HAP-1 (cell line): ENCODE measurements at places on chromosomes 12 and 14.

GRCh38 chr12:66387117-66387516 lies 84.8 kb downstream of the HELB start:
- no peak for DNase-seq

DNA sequence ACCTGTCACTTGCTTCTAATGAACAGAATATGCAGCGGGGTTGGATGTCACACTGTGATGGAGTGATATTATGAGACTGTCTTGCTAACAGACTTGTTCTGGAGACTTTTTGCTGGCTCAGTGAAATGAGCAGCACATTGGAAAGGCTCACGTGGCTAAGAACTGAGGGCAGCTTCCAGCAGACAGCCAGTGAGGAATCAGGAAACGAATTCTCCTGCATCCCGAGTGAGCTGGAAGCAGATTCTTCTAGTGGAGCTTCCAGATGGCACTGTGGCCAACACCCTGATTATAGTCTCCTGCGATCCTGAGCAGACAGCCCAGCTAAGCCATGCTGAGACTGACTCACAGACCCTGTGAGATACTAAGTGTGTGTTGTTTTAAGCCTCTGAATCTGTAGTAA lies 16.1 kb upstream of the TSPAN9 start:
- DNase-seq, result no peak

GRCh38 chr12:105444653-105445102 lies 114.2 kb downstream of the C12orf75 start:
- DNase-seq, result no peak

- no peak for DNase-seq
These were observed 249.7 kb upstream of the AVPR1A start for GRCh38 chr12:63400718-63401117.

GRCh38 chr12:105960319-105961083 lies 178.3 kb downstream of the NUAK1 start:
- no peak for DNase-seq

- DNase-seq, result no peak
These were observed 3.9 kb downstream of the IFNG-AS1 start for GRCh38 chr12:67993143-67993542.

DNA sequence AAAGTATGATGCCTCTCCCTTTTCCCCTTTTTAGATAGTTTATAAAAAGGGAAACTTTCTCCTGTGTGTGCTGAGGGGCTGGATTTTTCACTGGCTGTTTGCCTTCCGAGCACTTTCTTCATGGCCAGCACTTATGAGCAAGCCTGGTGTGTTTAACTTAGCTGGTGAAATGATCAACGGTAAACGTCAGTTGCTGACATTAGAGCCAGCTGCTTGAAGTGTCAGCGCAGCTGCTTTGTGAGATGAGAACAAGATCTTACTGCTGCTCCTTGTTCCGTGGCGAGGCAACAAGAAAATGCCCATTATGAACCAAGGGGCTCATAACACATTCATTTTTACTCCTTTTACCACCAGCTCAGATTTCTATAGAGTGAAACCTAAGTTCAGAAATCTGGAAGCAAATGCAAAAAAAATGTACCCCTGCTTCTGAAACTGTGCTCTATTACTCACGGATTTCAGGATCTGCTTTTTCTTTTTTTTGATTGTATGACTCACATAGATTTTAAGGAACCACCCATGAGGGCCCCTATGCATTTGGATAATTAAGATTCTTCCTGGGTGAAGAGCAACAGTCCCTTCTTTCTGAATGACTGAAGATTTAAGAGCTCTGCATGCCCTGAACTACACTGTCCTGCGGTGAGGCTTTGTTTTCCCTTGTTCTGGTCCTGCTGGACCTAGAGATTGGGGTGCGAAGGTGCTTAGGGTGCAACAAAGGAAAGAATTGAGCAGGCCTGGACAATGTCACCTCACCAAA lies 74.3 kb upstream of the CPM start:
- no peak for DNase-seq

DNA sequence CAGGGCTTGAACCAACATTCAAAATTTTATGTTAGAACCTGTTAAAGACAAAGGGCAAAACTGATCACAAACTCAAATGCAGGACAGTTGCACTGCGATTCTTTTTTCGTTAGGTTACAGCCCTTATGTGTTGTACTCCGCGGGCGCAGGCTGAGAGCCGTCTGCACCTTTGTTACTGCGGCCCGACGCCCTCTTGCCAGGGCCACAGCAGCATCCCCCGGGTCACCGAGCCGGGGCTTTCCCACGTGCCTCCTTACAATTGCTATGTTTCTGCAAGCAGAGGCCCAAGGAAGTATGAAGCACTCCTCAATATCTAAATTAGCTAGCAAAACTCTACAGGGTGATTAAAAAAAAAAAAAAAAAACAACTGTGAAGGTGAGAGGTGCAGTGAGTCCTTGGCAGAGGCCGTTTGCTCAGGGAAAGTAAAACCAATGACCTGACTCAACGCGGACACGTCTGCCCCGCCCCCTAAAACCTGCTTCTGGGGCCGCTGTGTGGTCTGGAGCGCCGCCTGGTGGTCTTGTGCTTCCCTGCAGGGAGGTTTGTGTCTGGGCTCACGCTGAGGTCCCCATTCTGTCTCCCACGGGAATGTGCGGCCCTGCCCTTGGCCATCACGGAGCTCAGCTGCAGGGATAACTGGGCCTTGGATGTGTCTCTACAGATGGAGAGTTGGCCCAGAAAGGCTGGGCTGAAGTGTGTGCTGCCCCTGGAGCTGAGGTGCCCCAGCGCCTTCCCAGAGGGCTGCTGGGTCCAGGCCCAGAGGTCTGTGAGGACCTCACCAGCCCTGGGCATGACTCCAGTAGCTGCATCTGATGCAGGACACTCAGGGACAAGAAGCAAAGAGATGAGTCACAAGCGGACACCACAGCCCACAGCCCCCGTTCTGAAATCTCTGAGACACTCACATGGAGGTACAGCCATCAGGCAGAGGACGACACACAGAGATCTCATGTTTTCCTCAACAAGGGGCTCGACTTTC lies 418.5 kb downstream of the TMEM121 start:
- DNase-seq, result peak; percentile 88

DNA sequence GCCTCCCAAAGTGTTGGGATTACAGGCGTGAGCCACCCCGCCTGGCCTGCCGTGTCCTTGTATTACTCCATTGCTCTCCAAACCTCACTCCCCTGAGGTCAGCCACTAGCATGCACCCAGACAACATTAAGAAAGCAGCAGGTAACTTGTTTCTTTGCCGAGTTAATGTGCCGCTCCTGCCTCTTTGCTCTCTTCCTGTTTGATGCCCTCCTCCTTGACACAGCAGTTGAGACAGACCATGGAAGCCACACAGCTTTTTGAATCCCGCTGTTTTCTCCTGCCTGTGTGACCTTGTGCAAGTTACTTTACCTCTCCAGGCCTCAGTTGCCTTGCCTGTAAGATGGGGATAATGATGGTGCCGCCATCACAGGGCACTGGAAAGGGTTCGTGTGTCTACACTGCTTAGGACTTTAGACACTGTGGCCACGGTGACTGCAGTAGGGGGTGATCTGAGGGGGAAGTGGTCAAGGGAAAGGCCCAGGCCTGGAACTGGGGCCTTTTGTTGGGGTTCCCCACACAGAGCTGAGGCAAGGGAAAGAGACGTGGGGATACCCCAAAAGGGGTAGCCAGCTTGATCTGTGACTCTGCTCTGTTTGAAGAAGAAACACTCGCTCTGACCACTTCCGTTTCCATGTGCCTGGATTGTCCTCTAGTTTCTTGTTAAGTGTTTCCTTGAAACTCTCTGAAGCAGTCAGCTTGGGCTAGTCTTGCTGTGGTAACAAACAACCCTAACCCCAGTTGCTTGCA lies 69.3 kb downstream of the RIN3 start:
- DNase-seq, result no peak

DNA sequence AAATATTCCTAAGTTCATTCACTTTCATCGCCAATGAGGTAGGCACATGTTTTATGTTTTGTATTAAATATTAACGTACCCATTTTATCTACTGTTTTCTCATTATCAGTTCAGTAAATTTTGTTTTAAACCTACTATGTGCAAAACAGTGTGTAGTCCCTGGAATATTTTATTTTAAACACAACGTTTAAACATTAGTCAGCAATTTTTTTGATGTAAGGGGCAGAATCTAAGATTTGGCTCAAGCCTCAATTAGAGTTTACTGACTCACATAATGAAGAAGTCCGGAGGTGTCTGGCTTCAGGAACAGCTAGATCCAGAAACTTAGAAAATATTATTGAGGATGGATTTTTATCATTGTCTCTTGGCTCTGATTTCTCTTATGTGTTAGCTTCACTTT lies 267.5 kb downstream of the C12orf75 start:
- DNase-seq, result no peak

- no peak for DNase-seq
These were observed 3.1 kb downstream of the MAP3K12 start for GRCh38 chr12:53495903-53496751.

GRCh38 chr12:4829793-4830162 lies 79.9 kb upstream of the KCNA1 start:
- no peak for DNase-seq

- no peak for DNase-seq
These were observed 148.9 kb downstream of the SAMD4A start for GRCh38 chr14:54715811-54716210.

DNA sequence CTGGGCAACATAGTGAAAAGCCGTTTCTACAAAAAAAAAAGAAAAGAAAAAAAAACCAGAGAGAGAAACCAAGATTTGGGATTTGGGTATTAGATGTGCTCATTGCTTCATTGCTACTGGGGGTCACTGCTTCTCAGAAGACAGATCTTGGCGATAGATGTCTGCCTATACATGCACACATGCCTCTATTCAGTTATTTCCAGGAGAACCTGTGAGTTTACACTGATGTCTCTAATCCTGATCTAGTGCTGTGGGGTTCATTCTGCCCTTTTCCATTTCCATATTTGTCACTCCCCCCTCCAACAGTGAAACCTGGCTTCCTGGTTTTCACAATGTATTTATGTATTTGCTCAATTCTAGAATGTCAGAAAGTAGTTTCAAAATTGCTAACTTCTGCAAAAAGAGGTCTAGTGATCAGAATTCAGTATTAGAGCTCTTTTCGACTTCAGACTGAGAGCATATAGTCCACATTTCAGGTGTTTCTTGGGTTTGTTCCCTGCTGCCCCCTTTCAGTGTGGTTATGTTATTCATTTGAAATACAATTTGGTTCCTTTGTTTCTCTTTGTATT lies 111.0 kb downstream of the SLC25A47 start:
- DNase-seq, result no peak

- no peak for DNase-seq
These were observed 9.1 kb downstream of the ITPK1 start for GRCh38 chr14:93106541-93107156.

DNA sequence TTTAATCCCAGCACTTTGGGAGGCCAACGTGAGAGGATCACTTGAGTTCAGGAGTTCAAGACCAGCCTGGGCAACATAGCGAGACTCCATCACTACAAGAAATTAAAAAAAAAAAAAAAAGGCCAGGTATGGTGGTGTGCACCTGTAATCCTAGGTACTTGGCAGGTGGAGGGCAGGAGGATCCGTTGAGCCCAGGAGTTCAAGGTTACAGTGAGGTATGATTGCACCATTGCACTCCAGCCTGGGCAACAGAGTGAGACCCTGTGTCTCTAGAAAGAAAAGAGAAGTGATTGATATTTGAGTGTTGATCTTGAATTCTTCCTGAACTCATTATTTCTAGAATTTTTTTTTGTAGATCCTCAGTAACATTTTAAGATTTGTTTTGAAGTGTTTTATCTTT lies 59.4 kb downstream of the ADIPOR2 start:
- no peak for DNase-seq

DNA sequence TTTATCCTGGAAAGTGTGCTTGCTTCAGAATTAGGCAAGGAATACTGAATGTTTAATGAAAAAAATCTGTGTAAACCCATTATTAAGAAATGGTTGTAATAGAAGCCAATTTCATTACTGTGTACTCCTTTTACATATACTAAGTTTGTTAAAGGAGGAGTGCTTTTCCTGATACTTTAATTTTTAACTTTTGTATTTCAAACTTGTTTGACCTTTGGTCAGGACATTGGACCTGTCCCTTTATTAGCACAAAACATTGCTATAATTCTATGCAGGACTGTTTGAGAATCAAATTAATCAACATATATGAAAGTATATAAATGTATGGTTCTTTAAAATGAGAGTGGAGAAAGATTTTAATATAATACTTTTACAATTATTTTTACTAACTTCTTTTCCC lies 659.6 kb downstream of the TMTC2 start:
- no peak for DNase-seq

GRCh38 chr14:91378930-91379578 lies 38.6 kb downstream of the CCDC88C start:
- DNase-seq, result no peak

- DNase-seq, result no peak
These were observed 80.0 kb downstream of the PRIMA1 start for GRCh38 chr14:93708311-93708734.

DNA sequence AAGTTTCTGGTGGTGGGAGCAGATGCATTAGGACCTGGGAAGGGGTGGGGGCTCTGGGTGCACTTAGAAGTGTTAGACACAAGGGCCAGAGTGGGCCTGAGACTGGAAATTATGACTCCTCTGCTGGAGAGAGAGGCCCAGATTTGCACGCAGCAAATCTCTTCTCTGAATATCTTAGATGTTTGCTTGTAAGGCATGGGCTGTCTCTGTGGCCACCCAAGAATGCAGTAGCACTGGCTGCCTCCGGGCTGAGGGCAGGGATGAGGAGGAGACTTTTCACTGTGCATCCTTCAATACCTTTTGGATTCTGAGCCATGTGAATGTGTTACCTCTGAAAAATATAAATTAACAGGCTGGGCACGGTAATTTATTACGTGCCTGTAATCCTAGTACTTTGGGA lies 14.0 kb upstream of the RABGGTA start:
- no peak for DNase-seq

DNA sequence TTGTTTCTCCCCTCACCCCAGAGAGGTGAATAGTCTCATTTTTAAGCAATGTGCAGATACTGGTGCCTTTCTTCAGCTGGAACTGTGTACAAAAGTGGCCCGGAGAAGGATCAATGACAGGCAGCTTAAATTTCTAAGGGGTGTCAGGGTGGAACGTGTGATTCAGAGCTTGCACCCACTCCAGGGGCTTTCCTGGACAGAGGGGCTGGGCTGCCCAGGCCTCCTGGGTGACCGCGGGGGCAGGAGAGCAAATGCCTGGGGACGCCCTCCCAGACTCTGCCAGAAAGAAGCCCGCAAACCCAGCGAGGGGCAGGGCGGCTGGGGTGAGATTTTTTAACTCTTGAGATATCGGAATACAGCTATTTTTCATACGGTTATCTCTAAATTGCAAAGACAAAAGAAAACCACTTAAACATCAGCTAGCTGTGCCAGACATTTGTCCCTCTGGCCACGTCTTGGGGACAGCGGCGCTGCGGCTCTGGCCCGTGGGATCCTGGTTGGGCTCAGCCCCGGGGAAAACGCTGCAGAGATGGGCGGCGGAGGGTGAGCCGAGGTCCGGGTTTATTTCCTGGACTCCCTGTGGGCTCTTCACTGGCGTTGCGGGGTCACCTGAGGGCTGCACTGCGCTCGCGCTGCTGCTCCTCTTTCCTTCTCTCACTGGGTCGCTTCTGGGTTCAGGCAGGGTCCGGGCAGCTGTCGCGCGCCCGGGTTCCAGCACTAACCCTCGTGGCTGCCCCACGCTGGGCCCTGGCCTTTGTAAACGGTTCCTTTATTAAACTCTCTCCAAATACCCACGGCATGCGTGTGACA lies 35.8 kb downstream of the NFKBIA start:
- DNase-seq, result no peak
